Frontal cortex (tissue), 4 donors: ENCODE measurements at places on chromosomes 7 and 10. TPM values are rescaled to one million over a fixed set of nuclear protein-coding genes. Genes with fewer than 3 reads are reported as not detected.

- no peak for DNase-seq
These were observed 110.4 kb downstream of the COL28A1 start for GRCh38 chr7:7425321-7425720.

GRCh38 chr10:118286051-118286838 lies 55.9 kb downstream of the FAM204A start:
- no peak for DNase-seq

DNA sequence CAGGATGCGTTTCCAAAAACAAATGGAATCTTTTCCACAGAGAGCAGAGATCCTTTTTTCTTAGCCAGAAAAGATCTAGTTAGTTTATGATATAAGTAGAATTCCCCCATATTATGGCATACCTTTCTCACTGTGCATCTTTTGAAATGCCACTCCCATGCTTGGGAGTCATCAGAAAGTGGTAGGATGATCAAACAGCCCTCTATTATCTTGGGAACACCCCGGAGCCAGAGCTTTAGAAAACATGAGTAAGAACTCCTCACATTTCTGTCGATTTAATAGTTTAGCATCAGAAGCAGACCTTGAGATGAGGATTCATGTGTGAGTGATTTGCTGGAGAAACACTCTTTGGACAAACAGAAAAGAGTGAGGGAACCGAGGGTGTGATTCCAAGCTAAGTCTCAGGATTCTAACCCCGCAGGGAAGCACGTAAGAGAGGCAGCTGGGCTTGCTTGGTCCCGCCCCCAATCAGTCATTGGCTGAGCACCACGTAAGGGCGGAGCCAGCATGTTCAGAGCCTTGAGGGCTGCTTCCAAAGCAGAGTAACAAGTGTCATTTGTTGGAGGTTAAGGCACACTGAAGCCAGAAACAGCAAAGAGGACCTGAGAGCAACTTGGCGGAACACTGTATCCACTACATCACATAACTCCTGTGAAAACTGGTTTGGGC lies 43.7 kb upstream of the NXPH1 start:
- no peak for DNase-seq

HTRA1 gene
- 41.2 TPM for total RNA-seq

RAB11FIP2 gene
- total RNA-seq, result 46.9 TPM

ZNF679 gene
- not detected for total RNA-seq

GRCh38 chr10:600876-601659 lies 88.4 kb downstream of the DIP2C start:
- no peak for DNase-seq

PPP1R9A gene
- 93.3 TPM for total RNA-seq

- DNase-seq, result no peak
These were observed 217.4 kb downstream of the WDR37 start for GRCh38 chr10:1273372-1274105.

DNA sequence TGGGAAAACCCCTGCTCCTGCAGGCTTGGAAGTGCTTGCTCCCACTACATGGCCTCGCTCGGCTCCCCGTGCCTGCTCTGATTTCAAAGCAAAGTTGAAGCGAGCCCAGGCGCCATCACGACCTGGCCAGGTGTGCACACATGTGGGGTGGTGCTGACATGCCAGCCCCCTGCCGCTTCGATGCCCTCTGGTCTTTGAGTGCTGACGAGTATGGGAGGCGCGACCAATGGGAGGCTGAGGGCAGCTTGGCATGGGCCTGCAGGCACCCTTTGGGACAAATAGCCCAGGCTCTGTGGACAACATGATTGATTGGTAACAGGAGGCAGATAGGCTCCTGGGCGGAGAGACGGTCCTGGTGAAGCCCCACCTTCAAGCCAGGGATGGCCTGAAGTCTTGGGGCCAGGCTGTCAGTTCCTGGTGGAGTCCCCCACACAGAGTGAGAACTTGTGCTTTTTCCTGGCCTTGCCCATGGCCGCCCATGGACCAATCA lies 252.4 kb upstream of the SEMA3A start:
- no peak for DNase-seq

GRCh38 chr10:69268761-69269416 lies 9.4 kb upstream of the HK1 start:
- no peak for DNase-seq

- no peak for DNase-seq
These were observed 36.7 kb upstream of the PRPS1L1 start for GRCh38 chr7:18064242-18064838.

PAPSS2 gene
- 2.0 TPM for total RNA-seq

DNA sequence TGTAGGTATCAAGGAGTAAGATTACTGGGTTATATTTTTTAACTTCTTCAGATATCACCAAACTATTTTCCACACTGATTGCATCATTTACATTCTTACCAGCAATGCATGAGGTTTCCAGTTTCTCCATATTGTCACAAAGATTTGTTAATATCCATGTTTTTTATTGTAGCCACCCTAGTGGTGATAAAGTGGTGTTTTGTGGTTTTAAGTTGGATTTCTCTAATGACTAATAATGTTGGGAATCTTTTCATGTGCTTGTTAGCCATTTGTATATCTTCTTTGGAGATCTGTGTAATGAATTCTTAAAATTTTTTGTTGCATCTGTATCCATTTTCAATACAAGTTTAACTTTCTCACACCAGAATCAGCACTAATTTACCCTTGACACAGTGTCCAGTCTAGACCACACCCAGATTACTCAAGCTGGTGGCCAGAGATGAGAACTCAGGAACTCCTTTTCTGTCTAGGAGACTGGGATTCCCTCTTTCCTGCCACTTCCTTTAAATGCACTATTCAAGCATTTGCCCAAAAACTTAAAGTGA lies 67.0 kb upstream of the PLXDC2 start:
- DNase-seq, result no peak

CALCR gene
- total RNA-seq, result under 0.01 TPM

DNA sequence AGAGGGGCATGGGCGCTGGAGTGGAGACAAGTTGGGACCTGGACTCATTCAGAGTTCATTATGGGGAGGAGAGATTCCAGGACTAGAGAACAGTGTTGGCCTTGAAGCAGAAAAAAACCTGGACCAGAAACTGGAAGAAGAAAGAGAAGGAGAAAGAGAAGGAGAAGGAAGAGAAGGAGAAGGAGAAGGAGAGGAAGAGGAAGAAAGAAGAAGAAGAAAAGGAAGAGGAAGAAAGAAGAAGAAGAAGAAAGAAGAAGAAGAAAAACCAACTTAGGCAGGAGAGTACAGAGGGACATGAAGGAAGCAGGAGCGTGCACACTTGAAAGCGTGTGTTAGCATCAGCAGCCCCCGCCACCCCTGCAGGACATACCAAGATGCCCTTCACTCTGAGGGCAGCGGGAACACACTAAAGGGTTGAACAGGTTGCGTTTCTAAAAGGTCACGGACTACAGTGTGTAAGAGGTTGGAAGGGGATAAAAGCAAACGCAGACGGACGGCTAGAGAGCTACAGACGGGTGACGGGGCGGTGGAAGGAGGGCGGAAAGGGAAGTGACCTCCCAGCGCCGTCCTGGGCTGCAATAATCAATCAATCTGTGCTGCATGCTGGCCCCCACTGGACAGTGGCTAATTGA lies 95.3 kb downstream of the SEC61G start:
- no peak for DNase-seq

GRCh38 chr7:138226001-138226476 lies 149.8 kb downstream of the AKR1D1 start:
- no peak for DNase-seq

GRCh38 chr10:49212076-49212475 lies 23.9 kb upstream of the TMEM273 start:
- DNase-seq, result no peak

IFIT2 gene
- 3.3 TPM for total RNA-seq

DNA sequence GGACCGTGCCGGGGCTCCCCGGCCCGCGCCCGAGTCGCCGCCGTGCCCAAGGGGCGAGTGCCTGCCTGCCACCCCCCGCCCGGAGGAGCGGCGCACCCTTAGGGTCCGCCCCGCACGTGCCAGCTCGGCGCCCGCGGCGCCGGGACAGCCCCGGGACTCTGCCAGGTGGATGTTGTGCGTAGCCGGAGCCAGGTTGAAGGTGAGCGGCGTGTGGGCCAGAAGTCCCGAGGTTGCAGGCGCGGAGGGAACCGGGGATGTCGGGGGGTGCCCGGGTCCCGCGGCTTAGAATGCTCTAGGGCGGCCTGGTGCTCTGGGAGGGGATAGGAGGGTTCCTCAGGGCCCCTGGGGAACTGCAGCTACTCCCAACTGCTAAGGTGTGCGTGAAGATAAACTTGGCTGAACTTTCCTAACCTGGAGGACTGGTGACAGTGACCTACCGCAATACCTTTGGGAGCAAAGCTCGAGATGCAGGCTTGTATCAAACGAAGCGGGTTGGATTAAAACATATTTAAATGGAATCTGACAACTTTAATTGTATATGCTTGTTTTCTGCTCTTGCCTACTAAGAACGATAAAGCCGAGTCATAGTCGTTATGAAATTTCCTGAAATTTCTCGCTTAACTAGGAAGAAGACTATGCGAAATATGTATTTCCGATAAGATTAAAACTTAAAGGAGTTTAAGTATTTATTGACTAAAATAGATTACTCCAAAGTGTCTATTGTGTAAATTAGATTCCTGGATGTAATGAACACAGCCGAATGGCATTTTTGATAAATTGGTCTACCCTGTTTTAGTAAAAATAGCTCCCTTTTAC lies at the start of gene CUX1:
CUX1 (plus strand) TSS at position 156 of the 816 bp plus-strand sequence; CDS start at position 170, 14 bp downstream.
- no peak for DNase-seq

UPK3B gene
- not detected for total RNA-seq

DNA sequence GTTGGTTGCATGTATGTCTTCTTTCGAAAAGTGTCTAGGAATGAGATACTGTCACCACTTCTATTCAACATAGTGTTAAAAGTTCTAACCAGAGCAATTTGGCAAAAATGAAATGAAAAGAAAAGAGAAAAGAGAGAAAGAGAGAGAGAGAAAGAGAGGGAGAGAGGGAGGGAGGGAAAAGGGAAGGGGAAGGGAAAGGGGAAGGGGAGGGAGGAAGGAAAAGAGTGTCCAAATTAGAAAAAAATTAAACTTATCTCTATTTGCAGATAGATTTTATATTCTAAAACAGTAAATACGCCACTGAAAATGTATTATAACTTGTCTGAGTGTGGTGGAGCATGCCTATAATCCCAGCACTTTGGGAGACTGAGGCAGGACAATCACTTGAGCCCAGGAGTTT lies 16.2 kb downstream of the DDX56 start:
- DNase-seq, result no peak

DNA sequence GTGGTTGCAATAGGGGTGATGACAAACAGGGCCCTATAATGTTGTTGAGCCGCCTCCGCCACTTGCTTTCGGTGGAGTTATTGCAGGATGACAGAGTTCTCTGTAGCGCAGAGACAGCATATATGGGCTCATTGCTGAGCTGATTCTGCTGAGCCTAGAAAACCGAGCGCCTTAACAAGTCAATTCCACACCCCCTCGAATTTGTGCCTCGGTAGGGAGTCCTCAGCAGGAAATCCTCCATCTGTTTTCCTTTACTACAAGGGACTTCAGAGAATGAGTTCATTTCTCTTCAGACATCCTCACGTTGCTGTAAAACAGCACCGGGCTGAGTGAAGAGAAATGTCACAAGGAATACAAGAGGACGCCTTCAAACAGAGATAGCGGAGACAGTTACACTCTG lies 90.7 kb upstream of the KIAA1217 start:
- DNase-seq, result no peak

GRCh38 chr7:47778153-47778661 lies 170.1 kb downstream of the PKD1L1 start:
- no peak for DNase-seq

DNA sequence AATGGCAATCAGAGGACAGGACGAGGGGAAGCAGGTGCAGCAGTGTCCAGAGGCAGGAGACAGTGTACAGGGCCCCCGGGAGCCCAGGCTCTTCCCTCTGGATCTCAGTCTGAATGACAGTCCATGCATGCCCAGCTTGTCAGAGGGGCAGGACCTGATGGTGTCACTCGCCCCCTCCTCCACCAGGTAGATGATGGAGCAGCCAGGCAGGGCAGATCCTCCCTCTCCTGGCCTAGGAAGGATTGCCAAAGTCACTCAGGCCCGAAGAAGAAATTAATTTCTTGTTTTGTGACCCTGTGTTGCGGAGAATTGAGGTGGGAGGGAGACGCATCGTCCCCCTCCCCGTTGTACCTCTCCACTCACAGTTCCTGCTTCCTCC lies 4.0 kb downstream of the VSTM4 start:
- DNase-seq, result no peak

DNA sequence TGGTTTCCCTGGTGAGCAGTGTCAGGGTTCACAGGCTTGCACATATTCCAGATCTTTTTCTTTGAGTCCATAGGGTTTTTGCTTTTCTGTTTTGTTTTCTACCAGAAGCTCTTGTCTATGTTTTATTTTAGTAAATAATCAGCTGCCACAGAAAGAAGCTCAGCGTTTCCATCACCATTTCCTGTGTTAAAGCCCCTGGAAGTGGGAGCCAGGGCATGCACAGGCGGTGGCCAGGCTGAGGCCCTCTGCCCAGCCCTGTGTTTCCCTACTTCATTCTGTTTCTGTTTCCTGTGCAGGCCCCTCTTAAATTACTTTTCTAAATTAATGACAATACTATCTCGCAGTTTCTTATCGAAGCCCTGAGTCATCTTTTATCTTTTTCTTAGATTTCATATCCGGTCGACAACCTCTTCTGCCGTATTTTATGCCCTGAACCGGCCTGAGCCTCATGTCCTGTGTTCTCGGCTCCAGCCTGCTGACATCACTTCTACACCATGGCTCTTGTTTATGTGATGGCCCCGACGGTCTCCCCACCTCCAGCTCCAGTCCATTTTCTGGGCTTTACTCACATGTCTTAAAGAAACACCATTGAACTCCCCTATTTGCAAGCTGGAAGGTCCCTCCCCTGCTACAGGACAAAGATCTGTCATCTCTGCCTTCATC lies 442.2 kb downstream of the TCERG1L start:
- no peak for DNase-seq

DNA sequence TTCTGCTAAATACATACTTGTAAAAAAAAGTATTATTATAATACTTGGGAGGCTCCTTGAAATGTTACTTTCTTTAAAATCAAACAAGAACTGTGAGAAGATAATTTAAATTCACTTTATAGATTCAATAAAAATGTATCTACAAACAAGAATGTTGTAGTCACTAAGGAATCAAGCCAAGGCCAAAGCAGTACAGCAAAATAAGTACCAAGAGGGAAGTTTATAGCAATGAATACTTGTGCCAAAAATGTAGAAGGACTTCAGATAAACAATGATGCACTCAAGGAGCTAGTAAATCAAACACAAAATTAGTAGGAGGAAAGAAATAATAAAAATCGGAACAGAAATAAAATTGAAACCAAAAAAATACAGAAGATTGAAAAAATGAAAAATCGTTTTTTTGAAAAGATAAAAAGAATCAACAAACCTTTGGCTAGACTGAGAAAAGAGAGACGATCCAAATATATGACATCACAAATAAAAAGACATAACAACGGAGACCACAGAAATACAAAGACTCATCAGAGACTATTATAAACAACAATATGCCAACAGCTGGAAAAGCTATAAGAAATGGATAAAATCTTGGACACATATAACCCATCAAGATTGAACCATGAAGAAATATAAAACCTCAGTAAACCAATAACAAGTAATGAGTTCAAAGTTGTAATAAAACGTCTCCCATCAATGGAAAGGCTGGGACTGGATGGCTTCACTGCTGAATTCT lies 286.0 kb upstream of the TMEM229A start:
- no peak for DNase-seq

DNA sequence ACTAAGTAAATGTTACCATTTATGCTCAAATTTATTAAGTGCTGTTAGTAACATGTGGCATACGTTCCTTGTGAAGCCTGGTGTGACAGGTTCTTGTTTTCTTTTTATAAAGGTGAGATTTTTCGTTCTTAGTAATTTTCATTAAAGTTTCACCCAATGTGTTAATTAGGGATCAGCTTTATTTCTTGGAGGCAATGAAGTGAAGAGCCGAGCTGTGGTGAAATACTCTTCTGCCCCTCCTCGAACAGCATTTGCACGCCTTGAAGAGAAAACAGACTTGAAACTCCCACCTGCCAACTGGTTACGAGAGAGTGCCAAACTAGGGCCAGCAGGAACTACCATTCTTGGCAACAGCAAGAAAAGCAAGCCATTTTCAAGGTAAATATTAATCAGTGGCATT lies 1.5 kb downstream of the EDRF1 start:
- no peak for DNase-seq
